ENCODE measurements at places on chromosomes 4 and X.

GRCh38 chr4:148452970-148453369, 10.8 kb upstream of the NR3C2 start:
- no peak for DNase-seq

GRCh38 chrX:111778591-111778990, 97.4 kb upstream of the TRPC5OS start:
- DNase-seq: no peak

- DNase-seq: no peak
These were observed 97.0 kb upstream of the STOX2 start for GRCh38 chr4:183808097-183808456.

- DNase-seq: no peak
These were observed 64.9 kb upstream of the SOD3 start for GRCh38 chr4:24730256-24731001.

DNA sequence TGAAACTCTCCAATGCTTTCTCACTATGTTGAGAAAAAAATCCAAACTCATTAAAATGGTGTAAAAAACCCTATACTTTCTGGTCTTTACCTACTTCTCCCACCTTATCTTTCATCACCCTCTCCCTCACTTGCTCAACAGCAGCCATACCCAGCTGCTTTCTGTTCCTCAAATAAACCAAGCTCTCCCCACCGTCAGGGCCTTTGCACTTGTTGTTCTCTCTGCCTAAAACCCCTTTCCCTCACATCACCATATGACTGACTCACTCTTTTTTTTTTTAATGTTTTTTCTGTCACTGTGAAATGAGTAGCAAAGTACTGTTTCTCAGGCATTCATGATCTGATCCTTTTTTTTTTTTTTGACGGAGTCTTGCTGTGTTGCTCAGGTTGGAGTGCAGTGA, 122.3 kb upstream of the TMEM164 start:
- no peak for DNase-seq

- no peak for DNase-seq
These were observed 1138.7 kb upstream of the PCDH7 start for GRCh38 chr4:29581457-29581856.

DNA sequence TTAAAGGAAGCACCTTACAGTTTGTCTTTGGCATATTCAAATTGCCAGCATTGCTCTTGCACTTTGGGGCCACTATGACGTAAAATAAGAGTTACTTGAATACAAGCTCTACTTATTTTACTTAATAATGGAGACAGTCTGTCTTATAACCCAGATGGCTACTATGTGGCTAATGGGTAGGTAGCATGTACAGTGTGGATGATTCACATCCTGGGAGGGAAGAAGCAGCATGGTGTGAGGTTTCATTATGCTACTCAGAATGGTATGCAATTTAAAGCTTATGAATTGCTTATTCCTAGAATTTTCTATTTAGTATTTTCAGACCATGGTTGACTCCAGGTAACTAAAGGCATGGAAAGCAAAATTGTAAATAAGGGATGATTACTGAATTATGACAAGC, 761.8 kb upstream of the ATOH1 start:
- no peak for DNase-seq

DNA sequence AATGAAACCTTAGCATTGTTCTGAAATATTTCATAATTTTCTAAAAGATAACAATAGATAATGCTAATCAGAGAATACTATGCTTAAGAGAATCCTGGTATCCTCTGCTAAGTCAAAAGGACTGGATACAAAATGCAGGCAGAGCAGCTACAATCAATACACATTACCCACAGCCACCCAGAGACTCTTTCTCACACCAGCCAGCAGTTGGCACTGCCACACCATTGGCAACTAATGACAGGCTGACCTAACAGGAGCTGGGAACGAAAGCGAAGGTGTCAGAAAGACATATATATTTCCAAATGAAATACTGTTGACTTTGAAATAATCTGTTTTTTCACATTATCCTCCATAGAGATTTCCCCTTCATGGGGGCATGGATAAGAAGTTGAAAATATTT, 122.6 kb upstream of the PLAC1 start:
- DNase-seq: no peak

GRCh38 chr4:69909195-69909594, 21.7 kb upstream of the CSN1S1 start:
- DNase-seq: no peak

GRCh38 chr4:39541987-39542610, 14.9 kb upstream of the UGDH start:
- no peak for DNase-seq

DNA sequence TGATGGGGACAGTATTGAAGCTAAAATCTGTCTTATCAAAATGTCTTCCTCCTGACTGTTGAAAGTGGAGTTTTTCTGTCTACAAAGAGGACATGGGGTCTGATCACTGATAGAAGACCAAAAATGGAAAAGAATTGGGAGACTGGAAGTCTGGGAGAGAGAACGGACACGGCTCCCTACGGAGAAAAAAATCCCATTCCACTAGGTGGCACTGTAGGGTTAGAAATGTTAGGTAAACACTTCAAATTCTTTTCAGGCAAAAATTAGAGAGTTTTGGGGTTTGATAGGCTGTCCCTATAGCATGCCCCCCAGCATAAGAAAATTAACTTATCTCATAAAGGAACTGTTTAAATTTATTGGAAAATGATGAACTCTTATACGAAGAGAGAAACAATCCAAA, 200.5 kb downstream of the FAM133A start:
- no peak for DNase-seq

DNA sequence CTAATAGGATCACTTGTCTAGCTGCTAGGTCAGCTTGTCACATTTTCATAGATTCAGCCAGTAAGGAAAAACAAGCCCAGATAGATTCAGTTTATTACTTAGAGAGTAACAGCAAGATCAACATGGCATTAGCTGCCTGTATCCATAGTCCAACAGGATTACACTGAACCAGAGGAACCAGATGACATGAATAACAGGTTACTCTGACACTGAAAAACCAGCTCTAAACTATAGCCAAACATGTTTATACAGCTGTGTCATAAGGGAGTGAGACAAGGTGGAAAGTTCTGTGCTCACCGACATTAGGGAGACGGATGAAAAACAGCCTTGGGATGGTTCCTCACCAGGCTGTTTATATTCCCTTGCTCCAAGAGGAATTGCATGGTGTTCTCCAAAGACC, 102.9 kb upstream of the EOLA2 start:
- no peak for DNase-seq

- DNase-seq: no peak
These were observed 39.8 kb upstream of the TCEAL2 start for GRCh38 chrX:102085706-102086105.

DNA sequence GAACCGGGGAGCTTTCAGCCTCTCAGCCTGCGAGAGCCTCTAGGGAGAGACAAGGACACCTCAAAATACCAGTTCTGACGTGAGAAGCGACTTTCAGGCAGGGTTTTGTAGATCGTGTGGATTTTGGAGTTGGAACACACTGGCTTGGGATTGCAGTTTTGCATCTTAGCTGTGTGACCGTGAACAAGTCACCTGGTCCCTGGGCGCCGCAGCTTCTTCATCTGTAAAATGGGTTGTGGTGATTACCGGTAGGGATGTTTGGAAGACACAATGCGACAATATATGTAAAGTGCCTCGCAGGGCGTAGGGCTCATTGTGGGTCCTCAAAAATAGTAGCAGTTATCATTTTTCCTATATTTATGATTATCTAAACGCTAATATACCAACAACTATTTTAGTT, 43.7 kb upstream of the STOX2 start:
- DNase-seq: no peak

GRCh38 chrX:3286196-3286945, 60.1 kb downstream of the MXRA5 start:
- no peak for DNase-seq

GRCh38 chr4:139689093-139689722, 23.6 kb downstream of the MGST2 start:
- DNase-seq: peak; percentile 61

DNA sequence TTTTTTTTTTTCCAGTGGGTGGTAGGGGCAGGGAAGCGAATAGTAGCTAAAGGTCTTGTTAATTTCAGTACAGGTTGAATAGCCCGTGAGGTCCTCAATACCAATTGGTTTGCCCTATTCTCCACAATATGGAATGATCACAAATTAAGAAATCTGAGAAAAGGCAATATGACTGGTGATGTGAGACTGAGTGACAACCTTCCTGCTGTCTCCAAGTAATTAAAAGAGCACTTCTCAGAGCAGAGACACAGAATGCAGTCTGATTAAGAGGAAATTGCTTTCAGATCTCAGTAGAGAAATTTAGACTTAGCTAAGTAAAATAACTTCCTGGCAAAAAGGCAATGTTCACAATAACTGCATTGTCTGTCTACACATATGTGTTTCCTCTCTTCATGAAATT, 23.0 kb downstream of the GPR174 start:
- no peak for DNase-seq

- DNase-seq: no peak
These were observed 42.5 kb downstream of the TFDP3 start for GRCh38 chrX:133175605-133176004.

GRCh38 chr4:81052119-81053068, 21.9 kb downstream of the BMP3 start:
- DNase-seq: peak; percentile 55

DNA sequence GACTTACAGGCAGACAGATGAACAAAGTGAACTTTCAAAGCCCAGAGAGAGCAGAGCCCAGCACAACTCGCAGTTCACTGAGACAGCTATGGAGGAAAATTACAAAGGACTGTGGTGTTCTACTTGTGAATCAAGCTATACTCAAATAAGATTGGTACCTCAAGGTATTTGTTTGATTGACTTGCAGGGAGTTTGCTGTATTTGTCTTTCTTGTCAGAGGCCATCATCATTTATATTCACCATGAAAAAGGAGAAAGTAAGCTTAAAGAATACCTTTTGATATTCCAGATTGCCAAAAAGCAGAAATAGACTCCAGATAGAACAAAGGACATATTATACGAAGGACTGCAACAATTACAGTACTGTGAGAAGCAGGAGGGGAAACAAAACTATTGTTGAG, 1047.9 kb downstream of the RPA4 start:
- DNase-seq: no peak

- no peak for DNase-seq
These were observed 145.8 kb upstream of the SPRY1 start for GRCh38 chr4:123250843-123251242.

DNA sequence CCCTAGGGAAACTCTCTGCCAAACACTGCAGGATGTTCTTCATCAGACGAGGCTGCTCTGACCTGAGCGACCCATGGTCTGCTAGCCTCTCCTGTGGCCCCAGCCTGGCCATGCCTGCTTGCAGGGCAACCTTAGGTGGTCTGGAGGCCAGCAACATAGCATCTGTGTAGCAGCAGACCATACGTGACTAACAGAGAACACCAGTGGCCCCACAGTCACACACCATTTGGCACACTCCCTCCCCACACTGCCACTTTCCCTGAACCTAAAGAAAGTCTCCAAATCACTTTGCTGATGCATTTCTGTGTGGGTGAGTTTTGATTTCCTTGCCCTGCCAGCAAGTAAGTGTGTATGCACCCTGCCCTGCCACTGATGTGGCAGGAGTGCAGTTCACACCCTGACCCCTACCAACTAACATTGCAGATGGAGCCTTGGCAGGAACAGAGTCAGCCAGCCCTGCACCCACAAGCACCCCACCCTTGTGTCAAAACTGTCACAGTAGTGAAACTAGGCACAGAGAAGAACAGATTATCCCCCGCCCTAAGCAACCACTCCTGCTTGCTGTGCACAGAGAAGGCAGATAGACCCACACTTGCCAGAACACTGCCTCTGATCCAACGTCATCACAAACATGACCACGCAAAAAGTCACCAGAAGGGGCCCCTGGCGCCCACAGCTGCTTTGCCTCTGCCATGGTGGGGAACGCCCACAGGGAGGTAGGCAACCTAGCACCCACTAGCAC, 249.1 kb downstream of the SPIN4 start:
- DNase-seq: no peak

DNA sequence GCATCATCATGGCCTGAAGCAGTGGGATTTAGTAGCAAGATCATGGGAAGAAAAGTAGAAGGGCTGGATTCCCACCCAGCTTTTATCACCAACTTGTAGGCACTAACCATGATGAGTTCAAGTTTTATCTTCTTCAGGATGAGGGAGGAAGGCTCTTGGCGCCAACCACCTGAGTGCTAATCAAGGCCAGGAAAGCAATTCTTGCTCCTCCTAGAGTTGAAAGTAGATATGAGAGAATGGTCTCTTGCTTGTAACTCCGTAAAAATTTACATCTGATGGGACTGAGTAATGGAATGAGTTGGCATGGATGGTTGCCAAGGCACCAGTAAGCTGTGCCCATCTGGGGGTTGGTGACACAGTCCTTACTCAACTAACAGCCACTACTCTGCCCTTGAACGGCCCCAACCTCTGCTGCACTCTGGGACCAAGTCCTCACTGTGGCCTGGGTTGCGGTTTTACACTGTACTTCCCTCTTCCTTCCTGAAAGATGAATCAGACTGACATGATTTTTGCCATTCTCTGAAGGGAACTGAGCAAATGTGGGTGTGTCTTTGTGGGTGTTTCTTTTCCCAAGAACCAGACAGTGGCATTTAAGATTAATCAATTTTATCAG, 39.4 kb upstream of the NDP start:
- DNase-seq: no peak

DNA sequence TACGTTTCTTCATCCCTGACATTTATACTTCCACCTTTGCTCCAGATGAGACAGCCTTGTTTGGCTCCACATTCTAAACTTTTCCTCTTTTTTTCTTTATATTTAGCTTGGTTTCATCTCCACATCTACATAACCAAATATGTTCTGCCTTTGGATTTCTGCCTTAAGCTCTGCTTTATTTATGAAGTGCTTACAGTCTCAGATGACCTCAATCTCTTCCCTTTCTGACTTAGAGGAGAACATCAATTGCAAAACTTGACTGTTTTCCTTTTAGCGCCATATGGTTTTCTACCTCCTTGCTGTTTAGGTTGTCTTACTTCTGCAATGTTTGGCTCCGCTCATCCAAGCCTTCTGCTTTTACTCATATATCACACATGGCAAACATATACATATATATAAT, 7.5 kb downstream of the ASB5 start:
- no peak for DNase-seq

GRCh38 chr4:181507180-181507835, 735.9 kb upstream of the TENM3 start:
- DNase-seq: no peak

- DNase-seq: no peak
These were observed 76.6 kb downstream of the SH3KBP1 start for GRCh38 chrX:19810802-19811201.

GRCh38 chr4:79922011-79922410, 151.0 kb downstream of the ANTXR2 start:
- DNase-seq: no peak

- DNase-seq: no peak
These were observed 75.4 kb downstream of the DCHS2 start for GRCh38 chr4:154416190-154416547.

DNA sequence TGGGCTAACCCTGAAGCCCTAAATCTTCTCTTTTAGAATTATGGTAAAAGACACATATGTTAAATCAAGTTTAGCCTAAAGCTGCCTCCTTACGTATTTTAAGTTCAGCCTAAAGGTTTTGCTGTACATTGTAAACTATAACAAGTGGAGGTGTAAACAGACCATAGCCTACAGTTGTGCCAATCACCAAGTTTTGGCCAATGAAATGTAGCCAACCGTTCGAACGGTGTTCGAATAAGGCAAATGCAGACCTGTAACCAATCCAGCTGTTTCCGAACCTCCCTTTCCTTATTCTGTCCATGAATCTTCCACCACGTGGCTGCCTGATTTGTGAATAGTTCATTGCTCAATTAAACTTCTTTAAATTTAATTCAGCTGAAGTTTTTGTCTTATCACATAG, 52.1 kb upstream of the TBC1D9 start:
- no peak for DNase-seq
